ENCODE measurements at places on chromosomes 13 and 19.
A peak's percentile ranks its signal among the peaks of the same experiment; 100 is the strongest.

- DNase-seq, result peak; percentile 89
Observed at GRCh38 chr19:3969435-3970312, 1.2 kb downstream of the DAPK3 start.

DNA sequence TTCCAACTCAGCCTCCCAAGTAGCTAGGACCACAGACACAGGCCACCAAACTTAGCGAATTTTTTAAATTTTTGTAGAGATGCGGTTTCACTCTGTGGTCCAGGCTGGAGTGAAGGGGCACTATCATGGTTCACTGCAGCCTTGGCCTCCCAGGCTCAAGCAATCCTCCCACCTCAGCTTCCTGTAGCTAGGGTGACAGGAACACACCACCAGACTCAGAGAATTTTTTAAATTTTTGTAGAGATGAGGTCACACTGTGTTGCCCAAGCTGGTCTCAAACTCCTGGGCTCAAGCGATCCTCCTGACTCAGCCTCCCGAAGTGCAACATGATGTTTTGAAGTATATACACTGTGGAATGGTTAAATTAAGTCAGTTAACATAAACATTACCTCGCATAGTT, 263.6 kb downstream of the OXGR1 start:
- DNase-seq, result no peak

DNA sequence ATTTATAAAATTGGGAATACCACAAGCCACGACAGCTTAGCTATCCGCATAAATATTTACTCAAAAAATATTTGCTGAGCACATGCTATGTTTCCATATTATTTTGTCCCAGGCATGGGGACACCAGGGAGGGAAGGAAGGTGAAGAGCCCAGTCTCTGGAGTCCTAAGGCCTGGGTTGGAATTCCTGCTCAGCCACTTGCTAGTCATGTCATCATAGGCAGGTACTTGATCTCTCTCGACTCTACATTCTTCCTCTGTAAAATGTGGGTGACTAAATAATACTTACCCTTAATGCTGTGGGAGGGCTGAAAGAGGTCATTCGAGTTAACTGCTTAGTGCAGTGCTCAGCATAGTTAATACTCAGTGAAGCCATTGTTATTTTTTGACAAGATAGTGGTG, 4.3 kb upstream of the RNASEH2B start:
- DNase-seq, result no peak

- no peak for DNase-seq
Observed at GRCh38 chr19:6730153-6730804, 7.1 kb downstream of the GPR108 start.

DNA sequence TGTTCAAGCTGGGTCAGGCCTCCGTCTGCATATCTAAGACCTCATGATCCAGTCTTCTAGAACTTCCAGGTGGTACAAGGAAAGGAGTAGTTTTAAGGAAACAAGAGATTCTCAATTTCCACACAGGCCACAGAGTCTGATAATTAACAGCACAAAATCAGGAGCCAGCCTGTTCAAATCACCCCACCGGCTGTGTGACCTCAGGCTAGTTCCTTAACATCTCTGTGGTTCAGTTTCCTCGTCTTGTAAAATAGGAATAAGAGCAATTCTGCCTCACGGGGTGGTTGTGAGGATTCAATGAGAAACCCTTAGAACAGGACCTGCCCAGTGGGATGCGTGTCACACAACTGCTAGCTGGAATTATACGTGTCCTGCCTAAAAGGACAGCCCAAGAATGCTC, 25.6 kb downstream of the FCGBP start:
- DNase-seq, result no peak

DNA sequence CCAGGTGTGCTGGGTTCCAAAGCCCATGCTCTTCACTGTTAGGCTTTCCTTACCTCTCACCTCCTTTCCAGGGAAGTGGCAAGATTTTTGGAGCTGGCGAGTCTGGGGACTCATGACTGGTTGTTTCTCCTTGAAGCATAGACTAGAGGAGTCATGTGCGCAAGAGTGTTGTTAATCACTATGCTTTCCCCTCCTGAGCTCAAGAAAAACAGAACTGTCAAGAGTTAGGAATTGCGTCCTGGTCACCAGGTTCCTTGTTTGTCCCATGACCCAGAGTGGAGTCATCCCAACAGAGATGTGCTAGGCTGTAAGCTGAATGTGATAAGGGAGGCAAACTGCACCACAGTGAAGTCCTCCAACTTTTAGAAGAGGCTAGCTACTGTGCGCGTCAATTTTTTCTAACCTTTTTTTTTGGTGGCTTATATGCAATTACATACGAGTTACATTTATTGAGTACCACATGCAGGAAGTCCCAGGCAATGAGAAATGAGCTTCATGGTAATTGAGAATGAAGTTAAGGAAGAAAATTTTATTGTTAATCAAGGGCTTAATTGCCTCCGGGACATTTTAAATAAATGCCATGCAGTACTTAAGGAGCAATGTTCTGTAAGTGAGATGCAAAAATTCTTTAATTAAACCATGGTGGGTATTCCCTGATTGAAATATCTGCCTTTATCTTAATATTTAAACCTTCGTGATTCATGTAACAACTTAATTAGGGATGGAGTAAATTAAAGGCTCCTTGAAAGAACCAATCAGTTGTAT, 233.9 kb downstream of the ZIC5 start:
- DNase-seq, result no peak

DNA sequence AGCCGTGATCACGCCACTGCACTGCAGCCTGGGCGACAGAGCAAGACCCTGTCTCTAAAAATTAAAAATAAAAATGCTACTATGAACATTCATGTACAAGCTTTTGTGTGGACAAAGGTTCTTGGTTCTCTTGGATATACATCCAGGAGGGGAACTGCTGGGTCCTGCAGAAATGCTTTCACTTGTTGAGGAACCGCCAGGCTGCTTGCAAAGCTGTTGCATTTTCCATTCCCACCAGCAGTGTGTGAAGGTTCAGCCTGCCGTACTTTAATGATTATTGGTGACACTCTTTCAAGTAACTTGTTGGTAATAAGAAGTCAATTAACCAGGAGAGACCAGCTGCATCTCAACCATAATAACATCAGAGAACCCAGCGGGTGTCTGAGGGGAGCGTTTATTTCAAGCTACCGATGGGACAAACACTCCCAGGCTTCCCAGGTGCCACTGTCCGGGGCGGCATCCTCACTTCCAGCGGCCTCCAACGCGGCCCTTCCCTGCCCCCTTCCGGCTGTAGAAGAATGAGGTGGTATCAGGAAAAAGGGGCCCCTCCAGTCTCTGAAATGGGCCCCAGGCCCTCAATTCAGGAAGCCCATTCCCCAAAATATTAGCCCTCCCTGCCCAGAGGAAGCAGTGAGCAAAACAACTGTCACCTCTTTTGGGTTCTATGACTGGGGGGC, 15.2 kb upstream of the PPP1R12C start:
- DNase-seq, result no peak

DNA sequence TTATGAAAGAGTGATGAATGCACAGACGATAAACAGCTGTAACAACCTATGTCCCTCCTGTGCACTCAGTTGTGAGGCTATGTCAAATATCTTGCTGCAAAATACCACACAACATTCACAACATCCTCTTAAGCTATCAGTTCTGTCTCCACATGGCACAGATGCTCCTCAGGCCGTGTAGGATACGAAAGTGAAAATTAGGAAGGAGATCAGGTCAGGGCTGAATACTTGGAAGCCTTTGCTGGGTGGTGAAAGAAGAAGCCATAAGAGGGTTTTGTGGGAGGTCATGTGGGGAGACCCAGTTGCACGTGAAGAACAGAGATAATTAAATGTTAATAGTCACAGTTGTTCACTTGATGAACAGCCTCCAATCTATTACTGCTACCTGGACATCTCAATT, 58.9 kb downstream of the RXFP2 start:
- DNase-seq, result no peak

DNA sequence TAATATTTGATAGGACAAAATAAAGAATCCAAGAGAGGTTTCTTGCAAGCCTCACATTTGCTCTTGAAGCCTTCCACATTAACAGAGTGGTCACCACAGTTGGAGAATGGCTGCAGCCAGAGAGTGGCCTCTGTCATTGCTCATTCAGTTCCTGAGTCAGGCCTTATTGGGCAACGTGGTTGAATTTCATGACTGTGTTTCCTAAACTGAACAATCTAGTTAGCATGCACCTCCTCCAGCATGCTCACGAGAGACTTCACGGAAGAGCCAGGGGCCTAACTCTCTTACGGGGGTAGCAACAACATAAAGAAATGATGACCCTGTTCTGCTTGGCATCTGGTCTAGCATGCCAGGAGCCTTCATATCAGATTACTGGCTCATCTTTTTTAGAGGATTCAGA, 9.6 kb upstream of the UBL3 start:
- DNase-seq, result peak; percentile 65

- DNase-seq, result peak; percentile 47
Observed at GRCh38 chr19:33171916-33172359, 22.2 kb upstream of the LRP3 start.

DNA sequence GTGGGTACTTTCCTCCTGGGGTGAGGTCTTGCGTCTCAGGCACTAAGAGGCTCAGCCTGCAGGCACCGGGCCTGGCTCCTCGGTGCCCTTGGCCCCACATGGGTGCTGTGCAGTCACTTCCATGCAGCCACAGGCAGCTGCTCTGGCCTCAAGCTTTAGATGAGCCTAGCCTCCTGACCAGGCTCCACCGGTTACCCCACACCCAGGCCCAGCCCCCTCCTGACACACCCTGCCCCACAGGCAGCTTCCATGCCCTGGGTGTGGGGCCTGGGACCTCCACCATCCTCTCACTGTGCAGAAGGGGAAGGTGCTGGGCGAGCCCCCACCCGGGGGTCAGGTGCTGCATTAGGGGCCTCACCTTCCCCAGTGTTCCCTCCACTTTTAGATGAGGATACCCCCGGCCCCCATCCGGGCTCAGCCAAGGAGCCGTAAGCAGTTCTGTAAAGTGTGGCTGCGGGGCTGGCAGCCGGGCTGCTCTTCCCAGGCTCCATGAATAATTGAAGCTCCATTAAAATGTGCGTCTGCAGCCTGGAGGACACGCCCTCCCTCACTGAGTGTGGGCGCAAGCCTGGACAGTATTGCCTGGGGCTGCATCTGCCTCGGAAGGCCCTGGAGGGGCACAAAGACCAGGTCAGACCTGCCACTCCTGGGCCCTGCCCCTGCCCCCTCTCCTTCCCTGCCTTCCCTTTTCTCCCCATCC, 72.5 kb upstream of the KCTD15 start:
- DNase-seq, result no peak

DNA sequence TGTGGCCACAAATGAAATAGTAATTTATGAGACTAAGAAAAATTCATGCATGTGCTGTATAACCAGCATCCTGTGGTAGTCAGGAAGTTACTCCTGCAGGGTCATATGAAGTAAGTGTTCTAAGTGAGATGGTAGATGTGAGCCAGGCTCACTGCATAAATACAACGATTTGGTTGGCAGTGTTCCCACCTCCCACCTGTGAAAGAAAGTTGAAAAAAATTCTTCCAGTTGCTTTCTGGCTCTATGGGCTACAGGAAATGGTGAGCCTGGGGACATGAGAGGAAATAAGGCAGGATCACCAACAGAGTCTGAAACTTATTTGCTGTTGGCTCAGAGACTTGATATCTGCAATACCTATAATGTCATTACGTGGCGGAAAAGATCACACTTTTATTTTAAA, 301.7 kb upstream of the SPRY2 start:
- DNase-seq, result no peak

GRCh38 chr19:2577722-2578335, 101.9 kb downstream of the GADD45B start:
- DNase-seq, result no peak

DNA sequence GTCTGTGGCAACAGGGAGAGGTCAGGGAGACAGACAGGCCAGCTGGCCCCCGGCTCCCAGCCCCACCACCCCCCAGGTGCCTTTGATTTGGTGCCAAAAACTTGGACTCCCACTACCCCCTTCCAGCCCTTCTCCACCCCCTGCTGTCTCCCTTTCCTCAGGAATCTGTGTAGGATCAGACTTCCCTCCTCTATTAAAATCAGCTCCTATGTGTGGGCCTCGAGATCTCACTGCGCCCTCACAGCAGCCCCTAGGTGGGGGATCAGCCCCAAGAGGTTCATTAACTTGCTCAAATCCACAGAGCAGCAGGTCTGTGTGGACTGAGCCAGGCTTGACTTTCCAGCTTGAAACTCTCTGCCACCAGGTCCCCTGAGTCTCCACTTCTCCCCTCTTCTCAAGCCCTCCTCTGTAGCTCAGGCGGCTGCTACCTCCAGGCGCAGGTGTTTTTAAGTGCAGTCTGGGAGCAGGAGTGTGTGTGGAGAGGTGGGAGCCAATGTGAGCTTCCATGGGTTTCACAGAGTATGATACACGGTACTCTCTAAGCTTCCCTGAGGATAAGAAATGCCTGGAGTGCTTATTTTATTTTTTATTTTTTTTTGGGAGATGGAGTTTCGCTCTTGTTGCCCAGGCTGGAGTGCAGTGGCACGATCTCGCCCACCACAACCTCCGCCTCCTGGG, 1.7 kb downstream of the GAPDHS start:
- DNase-seq, result no peak

- DNase-seq, result no peak
Observed at GRCh38 chr13:40236566-40237168, 429.8 kb downstream of the FOXO1 start.

- no peak for DNase-seq
Observed at GRCh38 chr13:111177921-111178320, 62.8 kb downstream of the ARHGEF7 start.

DNA sequence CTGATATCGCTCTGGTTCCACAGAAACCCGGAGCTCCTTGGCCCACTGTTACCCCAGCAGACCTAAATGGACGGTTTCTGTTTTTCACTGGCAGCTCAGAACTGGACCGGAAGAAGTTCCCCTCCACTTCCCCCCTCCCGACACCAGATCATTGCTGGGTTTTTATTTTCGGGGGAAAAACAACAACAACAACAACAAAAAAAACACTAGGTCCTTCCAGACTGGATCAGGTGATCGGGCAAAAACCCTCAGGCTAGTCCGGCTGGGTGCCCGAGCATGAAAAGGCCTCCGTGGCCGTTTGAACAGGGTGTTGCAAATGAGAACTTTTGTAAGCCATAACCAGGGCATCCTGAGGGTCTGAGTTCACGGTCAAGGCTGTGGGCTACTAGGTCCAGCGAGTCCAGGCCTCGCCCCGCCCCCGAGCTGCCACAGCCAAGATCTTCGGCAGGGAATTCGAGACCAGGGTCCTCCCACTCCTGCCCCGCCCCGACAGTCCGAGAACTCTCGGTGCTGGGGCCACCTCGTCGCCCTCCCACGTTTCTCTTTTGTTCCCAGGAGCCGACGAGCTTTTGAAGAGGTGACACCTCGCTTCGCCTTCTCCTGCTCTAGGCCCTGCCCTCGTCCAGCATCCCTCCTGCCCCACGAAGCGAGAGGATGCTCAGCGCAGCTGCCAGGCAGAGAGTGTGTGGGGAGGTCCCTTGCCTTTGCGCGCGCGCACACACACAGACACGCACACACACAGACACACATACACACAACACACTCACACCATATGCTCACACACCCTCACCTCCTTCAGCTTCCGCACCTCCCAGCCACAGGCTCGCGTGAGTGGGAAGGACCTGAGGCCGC, 8.8 kb downstream of the ZIC2 start:
- DNase-seq, result no peak

Measured in HS-5 (cell line).